Peyer's patch (tissue), 4 donors: ENCODE measurements at places on chromosomes 3 and 15.

GRCh38 chr3:15926871-15927270 lies 129.1 kb upstream of the ANKRD28 start:
- DNase-seq: no peak

GRCh38 chr3:124206225-124207055 lies 214.5 kb upstream of the ROPN1 start:
- DNase-seq: no peak

- no peak for DNase-seq
These were observed 71.5 kb downstream of the RGMA start for GRCh38 chr15:93017526-93017925.

DNA sequence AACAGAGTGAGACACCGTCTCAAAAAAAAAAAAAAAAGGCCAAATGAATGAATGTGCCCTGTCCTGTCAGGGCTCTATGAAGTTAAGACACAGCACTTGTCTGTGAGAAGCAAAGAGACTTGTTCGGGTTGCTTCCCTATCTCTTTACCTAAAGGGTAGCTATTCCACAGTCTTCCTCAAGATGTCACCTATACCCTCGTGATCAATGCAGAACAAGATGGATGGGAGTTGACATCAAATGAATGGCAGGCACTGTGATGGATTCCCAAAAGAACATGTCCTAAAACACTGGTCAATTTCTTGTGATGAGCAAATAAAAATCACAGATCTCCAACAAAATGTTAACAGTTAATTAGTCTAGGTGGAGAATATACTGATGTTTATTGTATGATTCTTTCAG lies 9.5 kb downstream of the TADA3 start:
- no peak for DNase-seq

DNA sequence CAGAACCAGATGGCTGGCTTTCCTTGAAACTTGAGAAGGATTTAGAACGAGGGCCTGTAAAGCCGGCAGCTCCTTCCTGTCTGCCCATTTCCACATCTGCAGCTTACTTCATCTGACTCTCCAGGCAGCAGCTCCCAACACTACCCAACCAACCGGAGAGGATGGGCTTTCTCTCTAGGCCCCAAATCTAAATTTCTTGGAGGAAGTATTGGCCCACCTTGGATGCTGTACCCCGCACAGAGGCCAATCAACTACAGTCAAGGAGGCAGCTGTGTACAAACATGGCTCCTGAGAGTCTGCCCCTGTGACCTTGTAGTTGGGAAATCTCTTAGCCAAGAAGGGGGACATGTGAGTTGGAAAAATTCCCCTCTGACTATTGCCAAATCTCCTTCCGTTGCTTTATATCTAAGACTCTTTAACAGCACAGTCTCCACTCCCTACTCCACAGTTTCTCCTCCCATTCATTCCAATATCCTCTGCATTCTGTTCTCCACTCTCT lies 8.0 kb upstream of the ACAP2 start:
- DNase-seq: no peak

- DNase-seq: no peak
These were observed 60.6 kb upstream of the CADPS start for GRCh38 chr3:62935793-62936192.

DNA sequence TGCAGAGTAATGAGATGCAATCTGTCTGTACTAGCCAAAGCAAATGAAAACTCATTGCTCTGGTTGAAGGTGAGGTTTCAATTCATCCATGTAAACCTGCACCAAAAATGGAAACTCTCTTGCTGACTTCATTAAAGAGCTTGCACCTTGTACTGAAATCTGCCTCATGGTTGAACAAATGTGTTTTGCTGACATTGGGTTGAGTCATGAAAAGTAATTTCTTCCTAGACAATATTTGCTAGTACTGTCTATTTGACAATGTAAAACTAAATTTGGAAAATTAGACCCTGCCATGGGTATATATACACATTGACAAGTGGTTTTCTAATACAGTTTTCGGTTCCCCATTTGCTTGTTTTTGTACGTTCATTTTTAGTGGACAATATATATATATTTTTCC lies 33.3 kb downstream of the RYR3 start:
- DNase-seq: no peak

GRCh38 chr3:184320104-184320445 lies 5.7 kb downstream of the EIF4G1 start:
- peak; percentile 57 for DNase-seq

DNA sequence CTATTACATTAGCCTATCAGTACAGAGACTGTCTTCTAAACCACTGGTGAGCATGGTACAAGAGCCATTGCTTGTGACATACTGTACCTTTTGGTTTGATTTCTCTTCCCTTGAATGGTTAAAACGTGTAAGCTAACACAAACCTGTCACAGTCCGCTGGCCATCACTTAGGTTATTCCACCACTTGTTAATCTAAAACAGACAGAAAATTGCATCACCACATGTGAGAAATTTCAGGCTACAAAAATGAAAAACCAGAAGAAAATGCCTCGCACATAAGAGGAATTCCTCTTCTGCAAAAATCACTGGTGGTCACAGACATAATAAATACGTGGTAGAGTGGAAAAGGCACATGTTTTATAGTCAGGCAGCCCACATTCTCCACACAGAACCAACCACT lies 22.1 kb downstream of the PARL start:
- no peak for DNase-seq
